HFFc6 (cell line): ENCODE measurements at places on chromosomes 11 and 22. TPM values are rescaled to one million over a fixed set of nuclear protein-coding genes. Genes with fewer than 3 reads are reported as not detected.

DNA sequence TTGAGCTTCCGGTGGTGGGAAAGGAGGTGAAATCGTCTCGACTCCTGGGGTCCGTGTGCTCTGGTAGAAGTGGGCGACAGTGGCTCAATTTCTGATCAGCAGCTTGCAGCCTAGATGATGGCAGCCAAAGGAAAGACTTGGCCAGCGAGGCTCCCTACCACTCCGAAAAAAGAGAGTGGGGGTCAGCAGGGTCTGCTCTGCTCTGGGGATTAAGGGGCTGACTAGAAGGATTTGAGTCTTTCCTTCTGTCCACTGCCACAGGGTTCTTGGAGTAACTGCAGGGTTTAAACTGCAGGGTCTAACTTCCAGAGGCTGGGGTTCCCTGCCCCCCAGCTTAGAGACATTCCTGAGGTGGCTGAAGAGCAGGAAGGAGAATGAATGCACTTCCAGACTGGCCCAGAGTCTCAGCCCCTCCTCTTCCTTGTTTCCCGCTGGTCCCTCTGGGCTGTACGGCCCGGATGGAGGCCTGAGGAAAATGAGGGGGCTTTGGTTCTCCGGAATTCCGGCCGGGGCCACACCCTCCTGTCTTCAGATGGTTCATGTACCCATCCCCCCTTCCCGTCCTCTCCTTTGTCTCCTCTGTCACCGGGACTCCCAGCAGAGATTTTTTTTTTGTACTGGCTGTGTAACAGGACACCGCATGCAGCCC is 907 bp downstream of the SERPINH1 start:
- DNase-seq = peak; percentile 55

DNA sequence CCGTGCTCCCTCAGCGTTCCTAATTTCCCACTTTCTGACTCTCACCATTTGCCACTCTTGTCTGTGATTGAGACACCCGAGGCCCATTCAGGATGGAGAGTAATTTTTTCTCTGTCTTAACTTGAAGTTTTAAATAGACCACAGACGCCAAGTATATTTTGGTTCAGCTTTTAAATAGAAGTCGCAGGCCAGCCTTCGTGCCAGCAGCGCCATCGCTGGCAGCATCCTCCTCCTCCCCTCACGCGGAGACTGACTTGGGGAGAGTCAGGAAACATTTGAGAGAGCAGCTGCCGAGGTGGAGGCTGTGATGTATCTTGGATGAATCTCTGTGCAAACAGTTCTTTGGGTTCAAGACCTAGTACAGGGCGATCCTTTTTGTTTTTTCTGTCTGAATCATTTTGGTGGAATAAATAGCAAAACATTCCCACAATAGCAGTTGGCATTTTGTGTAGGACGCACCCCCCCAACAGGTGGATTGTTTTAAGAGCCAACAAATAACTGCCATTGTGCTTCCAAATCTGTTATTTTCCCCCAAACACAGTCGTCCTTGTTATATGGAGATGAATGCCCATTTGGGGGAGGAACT is 889 bp upstream of the DMC1 start:
- peak; percentile 25 for DNase-seq

GRCh38 chr22:42773167-42773566 is 52.5 kb upstream of the A4GALT start:
- DNase-seq = no peak

GRCh38 chr11:64767344-64768299 is 7.8 kb upstream of the PYGM start:
- DNase-seq = peak; percentile 39

GRCh38 chr11:57100638-57101331 is 81.0 kb upstream of the LRRC55 start:
- DNase-seq = no peak

- DNase-seq = no peak
These were observed 62.6 kb downstream of the PRCP start for GRCh38 chr11:82837650-82838049.

GRCh38 chr11:46072172-46072964 is 48.9 kb downstream of the PHF21A start:
- no peak for DNase-seq

DNA sequence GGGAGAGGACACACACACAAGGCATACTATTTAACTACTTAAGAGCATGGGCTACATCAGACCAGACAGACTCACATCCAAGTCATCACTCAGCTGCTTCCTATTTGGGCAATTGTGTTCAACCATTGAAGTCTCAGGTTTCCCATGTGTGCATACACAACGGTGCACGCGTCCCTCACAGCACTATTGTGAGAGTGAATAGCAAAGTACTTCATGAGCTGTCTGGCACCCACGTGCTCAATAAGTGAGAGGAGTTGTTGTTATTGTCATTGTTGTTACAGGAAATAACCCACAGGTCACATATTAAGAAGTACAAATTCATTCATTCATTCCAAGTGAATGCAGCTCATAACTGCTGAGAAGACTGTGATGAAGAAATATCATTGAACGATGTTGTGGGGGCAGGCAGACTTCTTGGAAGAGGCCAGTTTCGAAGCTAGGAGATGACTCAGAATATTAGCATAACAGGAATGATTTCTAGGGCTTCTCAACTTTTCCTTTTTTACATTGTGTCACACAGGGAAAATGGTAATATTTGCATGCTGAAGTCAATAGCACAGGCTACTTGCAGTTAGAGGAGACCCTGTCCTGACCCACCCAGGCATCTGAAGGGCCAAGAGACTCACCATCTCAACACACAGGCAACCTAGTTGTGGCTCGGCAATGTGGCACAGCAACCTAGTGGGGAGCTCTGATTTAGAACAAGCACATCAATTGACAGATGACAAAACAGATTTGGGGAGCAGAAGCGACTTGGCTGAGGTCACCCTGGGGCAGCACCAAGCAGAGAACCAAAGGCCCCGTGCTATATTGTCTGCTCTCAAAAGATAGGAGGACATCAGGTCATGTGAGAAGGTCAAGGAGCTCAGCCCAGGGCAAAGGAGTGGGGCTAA is 606.0 kb downstream of the BUD13 start:
- DNase-seq = no peak

DNA sequence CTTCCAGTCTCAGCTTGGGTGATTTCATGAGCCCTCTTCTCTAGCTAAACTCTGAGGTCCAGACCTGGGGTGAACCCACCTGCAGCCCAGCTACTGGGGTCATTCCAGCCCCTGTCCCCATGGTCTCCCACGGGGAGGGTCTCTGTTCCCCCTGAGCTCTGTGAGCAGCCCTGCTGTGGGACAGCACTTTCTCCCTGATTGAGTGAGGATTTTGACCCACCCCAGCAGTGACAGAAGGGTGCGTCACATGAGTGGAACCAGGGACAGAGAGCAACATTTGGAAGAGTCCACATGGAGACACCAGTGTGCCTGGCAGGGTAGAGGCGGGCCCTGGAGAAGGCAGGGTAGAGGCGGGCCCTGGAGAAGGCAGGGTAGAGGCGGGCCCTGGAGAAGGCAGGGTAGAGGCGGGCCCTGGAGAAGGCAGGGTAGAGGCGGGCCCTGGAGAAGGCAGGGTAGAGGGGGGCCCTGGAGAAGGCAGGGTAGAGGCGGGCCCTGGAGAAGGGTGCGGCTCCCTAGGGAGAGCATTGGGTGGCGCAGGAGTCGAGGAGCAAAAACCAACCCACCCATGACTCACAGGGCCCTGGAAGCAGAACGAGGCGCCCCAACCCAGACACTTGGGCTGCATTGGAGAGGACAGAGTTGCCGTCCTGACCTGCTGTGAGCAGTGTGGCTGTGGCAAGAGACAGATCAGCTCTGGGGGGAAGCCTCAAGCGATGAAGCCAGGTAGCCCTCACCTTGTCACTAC is 227.7 kb upstream of the B3GAT1 start:
- DNase-seq = no peak

GRCh38 chr11:86800076-86800959 is at the start of gene PRSS23:
Gene PRSS23, plus strand, starts transcription at chr11:86800542. Its CDS starts 7,102 bp downstream, at chr11:86807644.
- DNase-seq = peak; percentile 19

DNA sequence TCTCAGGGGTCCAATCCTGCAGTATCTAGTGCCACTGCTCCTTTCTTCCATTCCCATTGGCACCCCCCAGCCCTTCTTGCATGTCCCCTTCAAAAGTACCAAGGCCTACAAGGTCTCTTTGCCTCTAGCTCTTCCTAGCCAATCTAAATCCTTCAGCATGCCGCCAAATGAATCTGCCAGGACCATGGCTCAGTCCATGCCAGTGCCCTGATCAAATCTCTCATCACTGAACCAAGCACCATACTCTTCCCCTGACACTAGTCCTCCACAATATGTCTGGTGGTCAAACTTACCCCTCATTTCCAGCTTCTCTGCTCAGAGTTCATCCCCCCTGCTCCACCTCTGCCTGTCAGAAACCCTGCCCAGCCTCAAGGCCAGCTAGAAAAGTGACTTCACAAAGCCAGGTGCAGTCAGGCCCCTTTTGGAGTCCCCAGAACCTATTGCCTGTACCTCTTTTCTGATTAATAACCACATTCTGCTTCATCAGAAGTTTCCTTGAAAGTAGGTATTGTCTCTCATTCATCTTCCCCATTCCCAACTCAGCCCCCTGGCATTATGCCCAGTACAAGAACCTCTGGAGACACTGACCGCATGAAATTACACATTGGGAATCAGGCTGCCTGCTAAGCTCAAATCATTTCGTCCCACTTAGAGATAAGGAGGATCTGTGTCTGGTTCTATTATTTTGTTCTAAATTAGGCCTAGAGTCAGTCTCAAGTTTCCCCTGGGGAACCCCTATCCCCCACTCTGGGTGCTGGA is 11.4 kb downstream of the FEN1 start:
- DNase-seq = no peak

Gene SLC29A2
- not detected in 2 replicates for total RNA-seq

Gene MCHR1
- 0.15 TPM in 1 of 3 replicates, not detected in the others for total RNA-seq

Gene CDCA5
- total RNA-seq = 14.8 to 31.8 TPM (median 26.8 TPM) in 3 replicates

Gene KDM2A
- total RNA-seq = 46.5 to 49.2 TPM (median 48.3 TPM) in 3 replicates

Gene APLNR
- total RNA-seq = not detected in 3 replicates

Gene CASP12
- total RNA-seq = not detected in 3 replicates

Gene C11orf87
- total RNA-seq = 0.13 to 0.51 TPM in 2 of 3 replicates, not detected in the other
